CD4-positive, alpha-beta memory T cell (primary cell): ENCODE measurements at places on chromosomes 5 and 9. TPM values are rescaled to one million over a fixed set of nuclear protein-coding genes. Genes with fewer than 3 reads are reported as not detected.

Gene LCP2
- 318 TPM for total RNA-seq

Gene CACNA1B
- not detected for total RNA-seq

Gene APBA1
- 0.83 TPM for total RNA-seq

DNA sequence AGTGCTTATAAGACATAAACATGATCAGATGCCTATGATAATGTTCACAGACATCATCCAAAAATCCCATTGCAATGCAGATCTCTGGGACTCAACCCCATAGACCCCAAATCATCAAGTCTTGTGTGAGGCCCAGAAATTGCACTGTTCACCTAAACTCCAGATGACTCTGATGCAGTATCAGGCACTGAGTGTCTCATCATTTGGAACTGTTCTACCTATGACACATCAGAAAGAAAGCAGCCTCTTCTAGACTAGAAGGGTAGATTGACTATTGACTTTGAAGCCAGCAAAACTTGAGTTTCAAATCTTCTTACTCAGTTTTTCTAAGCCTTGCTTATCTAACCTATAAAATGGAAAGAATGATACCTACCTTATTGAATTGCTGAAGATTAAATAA is 58.7 kb upstream of the PAPPA start:
- no peak for DNase-seq

GRCh38 chr5:40474250-40474649 is 205.5 kb upstream of the PTGER4 start:
- DNase-seq: no peak

GRCh38 chr9:99041618-99042017 is 63.3 kb upstream of the TGFBR1 start:
- no peak for DNase-seq

- no peak for DNase-seq
Observed at GRCh38 chr5:64826541-64826940, 57.8 kb downstream of the CWC27 start.

DNA sequence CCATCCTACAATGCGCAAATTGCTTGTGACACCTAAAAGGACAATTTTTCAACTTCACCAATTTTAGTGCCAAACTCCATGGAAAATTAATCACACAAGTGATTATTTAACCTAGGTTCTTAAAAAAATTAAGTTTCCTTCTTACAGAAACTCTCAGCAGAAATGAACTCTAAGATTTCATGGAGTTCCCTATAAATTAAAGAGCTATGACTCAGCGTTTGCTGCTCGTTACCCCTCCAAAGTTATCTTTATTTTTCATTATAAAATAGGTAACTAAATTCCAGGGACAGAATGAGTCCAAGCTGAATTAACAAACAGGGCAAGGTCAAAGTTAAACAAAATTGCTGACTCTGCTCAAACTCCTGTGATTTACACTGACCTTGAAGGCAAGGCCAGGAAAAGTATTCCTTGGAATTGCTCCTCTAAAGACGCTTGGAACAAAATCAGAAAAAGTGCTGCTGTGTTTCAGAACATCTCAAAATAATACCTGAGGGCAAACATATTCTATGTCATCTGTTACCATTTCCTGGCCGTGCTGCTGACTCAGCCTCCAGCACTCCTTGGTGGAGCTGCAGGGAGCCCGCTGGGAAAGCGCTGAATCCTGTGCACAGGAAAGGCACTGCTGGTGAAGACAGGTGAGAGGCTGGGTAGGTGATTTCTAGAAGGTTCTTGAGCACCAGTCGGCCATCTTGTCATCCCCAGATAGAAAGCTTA is 2.5 kb upstream of the CMBL start:
- DNase-seq: no peak

- no peak for DNase-seq
Observed at GRCh38 chr9:124350494-124351263, 64.6 kb downstream of the PSMB7 start.

- peak; percentile 38 for DNase-seq
Observed at GRCh38 chr9:130688072-130688471, 5.5 kb upstream of the EXOSC2 start.
